ENCODE measurements at places on chromosomes 13 and 19.

DNA sequence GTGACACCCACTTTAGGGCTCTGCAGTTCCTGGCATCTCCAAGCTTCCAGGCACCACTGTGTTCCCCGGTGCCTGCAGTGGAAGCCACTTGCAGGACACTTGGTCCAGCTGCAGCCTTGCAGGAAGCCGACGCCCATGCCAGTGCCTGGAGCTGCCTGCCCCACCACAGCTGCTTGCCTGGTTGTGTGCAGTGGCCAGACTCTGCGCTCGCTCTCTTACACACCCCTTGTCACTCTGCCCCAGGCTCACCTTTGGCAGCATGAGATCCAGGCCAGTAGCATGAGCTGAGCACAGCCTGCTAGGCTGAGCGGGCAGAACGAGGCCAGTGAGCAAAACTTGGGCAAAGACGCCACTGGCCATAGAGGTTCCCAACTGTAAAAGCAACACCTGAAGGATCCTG is 57.7 kb downstream of the SLITRK1 start:
- no peak for DNase-seq

DNA sequence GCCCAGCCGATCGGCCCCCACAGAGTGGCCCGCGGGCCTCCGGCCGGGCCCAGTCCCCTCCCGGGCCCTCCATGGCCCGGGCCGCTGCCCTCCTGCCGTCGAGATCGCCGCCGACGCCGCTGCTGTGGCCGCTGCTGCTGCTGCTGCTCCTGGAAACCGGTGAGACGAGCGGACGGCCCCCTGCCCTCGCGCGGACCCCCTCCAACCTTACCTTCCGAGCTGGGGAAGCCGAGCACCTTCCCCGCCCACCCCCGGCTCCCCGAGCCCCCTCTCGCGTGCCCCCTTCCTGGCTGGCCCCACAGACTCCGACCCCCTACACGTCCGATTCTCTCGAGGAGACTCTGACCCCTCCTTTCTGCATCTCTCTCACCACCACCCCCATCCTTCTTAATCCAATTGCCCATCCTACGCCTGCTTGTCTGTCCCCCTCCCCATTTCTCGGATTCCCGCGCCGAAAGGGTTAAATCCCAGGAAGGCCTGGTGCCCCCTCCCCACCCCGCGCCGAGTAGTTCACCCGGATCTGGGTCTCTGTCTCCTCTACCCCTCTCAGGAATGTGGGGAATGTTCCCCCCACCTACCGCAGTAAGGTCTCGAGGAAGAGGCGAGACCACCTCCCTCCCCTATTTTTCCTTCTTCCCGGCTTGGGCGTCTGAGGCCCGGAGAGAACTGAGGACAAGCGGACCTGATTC is 502 bp downstream of the NECTIN2 start:
- peak; percentile 77 for DNase-seq

GRCh38 chr13:78623132-78623531 is 19.8 kb upstream of the POU4F1 start:
- DNase-seq, result no peak

DNA sequence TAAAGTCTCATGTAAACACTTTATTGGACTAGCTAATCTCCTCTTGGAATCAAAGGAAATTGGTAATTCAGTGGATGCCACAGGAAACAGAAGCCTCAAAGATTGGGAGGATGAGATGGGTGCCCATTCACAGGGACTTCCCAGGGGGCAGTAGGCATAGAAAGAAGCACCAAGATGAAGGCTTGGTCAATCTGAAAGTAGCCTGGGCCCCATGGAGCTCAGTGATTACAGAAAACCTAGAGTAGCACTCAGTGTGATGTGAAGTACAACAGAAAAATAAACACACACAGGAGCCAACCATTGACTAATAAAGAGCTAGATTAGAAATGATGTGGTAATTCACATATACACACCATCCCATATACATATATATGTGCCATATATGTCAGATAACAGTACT is 560.6 kb downstream of the TBC1D4 start:
- DNase-seq, result no peak

GRCh38 chr19:1266129-1266915 is 2.8 kb upstream of the CIRBP start:
- peak; percentile 80 for DNase-seq

GRCh38 chr19:9871626-9872338 is 36.7 kb downstream of the PIN1 start:
- DNase-seq, result no peak

DNA sequence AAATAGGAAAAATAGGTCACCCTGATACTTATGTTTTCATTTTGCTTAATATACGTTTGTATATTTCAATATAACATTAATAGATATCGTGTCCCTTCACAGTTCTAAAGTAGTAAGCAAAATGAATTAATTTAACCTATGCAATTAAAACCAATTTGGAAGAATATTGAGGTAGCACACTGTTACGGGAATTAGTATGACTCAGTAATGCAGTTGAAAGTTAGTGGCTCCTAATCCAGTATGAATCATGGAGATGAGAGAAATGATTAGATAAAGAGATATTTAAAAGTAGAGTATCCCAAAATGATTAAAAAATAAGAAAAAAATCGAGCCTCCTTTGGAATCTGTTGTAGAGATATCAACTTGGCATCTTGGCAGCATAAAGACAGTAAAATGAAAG is 177.0 kb upstream of the SLITRK6 start:
- no peak for DNase-seq

DNA sequence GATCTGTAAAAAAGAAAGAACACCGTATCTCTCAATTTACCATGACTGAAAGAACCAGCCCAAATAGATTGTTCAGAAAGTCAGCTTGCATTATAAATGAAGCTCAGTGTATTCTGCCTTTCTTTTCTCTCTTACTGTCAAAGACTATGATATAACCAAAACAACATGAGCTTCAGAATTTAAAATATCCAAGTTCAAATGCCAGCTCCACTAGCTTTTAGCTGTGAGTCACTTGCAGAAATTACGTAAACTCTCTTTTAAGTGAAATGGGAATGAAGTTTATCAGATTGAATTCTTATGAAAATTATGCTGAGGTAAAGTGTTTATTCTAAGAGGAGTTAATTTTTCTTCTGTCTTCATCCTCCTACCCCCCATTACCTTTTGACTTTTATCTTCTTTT is 20.0 kb upstream of the POSTN start:
- DNase-seq, result no peak

- no peak for DNase-seq
Measured at GRCh38 chr13:95296326-95296925, 4.8 kb downstream of the ABCC4 start.

DNA sequence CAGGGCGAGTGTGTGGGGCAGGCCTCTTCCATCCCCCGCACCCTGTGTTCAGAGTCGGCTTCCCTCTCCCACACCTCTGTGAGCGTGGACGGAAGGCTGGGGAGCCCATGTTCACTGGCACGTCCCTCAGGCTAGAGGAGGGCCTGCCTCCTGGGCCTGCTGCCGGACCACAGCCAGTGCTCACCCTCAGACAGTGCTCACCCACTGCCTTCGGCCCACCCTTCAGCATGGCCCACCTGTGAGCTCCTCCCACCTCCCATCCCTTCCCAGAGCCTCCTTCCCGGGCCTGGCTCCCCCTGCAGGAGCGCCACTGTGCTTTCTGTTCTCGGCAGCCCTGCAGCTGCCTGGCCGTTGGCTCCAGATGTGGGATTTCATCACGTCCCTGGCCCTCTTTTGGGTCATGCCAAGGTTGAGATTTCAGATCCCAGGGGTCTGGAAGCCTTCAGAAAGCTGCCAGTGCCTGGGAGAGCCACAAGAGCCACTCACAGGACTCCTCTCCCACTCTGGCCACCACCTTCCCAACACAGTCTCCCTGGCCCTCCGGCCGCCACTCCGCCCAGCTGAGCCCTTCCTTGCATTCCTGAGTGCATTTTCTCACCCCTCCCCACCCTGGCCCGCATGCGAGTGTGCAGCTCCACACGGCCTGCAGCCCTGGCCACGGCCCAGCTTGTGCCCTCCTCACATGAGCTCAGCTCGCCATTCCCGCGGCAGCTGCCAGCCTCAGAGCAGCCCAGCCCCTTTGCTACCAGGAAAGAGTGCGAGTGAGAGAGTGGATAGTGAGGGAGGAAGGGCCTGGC is 25.3 kb downstream of the CAPN12 start:
- peak; percentile 77 for DNase-seq

DNA sequence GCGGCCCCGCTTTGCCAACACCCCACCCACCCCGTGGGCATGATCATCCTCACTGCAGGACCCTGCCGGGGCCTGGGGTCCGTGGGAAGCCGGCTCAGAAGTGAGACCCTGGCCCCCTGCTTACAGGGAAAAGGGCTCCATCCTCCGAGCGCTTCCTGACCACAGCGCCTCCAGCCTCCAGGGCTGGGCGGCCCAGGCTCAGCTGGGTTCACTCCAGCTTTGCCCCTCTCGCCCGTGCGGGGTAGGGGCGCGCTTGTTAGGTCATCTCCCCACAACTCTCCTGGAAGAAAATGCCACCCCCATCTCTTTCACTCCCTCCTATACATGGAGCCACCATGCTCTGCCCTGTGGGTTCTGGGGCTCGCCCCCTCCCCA is 6.6 kb upstream of the C1QTNF9B start:
- no peak for DNase-seq

- no peak for DNase-seq
Measured at GRCh38 chr19:10617409-10618121, 7.8 kb upstream of the SLC44A2 start.

GRCh38 chr19:57110592-57111328 is 9.0 kb upstream of the USP29 start:
- DNase-seq, result no peak

GRCh38 chr19:16470911-16471811 is 609 bp downstream of the EPS15L1 start:
- peak; percentile 56 for DNase-seq

DNA sequence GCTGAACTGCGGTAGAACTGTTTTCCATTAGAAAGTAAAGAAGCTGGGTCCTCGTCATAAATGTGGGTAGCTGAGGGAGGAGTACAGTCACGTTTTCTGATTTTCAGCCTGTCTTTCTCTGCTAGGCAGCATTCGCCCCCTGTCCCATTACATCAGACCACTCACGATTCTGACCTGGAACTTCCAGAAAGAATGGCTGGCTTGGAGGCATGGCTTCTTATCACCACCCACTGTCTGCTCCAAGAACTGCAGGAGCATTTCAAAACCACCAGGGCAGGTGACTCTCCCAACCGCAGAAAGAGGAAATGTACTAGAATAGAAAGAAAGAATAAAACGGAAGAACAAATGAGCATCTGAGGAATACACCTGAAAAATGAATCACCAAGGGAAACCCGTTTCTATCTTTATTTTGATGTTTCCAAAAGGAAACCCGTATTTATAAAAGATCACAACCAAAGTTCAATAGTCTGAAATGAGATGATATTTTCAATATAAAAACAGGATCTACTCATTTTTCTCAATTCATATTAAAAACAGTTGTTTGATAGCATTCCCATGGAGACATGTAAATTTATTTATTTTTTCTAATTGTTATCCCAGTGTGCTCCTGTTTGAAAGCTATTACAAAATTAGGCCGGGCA is 22.1 kb upstream of the POMP start:
- DNase-seq, result peak; percentile 47

DNA sequence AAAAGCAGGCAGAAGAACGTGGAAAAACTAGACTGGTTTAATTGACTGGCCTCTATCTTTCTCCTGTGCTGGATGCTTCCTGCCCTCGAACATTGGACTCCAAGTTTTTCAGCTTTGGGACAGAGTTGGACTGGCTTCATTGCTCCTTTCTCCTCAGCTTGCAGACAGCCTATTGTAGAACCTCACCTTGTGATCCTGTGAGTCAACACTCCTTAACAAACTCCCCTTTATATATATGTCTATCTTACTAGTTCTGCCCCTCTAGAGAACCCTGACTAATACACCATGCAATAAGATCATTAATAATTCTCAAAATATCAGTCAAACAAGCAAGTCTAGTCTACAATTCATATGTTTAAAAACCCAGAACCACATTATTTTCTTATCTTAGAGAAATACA is 662.4 kb downstream of the TBC1D4 start:
- no peak for DNase-seq
